ENCODE measurements at places on chromosomes 4 and X.

DNA sequence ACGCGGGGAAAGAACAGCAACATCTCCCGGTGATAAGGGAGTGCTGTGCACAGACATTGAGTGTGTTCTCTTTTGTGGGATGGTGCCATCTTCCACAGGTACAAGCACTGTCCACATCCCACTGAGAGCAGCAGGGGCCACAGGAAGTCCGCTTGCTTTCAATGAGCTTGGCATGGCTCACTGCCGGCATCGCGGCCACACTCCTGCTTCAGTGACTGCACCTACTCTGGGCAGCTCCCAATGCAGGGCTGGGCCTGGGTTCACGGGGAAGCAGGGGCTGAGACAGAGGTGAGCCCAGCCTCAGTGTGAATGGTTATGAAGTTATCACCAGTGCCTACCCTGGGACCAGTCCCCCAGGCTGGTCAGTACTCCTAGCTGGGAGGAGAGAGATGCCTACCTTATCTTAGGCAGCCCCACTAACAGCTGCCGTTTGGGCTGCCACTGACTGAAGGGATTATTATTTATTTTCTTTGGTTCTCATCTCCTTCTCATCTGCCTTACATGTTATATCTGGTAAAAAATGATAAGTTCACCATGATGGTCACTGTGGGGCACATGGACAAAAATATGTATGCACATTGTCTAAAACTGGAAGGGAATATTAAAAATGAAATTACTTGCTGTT, 99.2 kb downstream of the MGST2 start:
- no peak for DNase-seq

- no peak for DNase-seq
These were observed 78.1 kb upstream of the HPGD start for GRCh38 chr4:174600391-174600790.

GRCh38 chrX:87941841-87942240, 424.2 kb downstream of the KLHL4 start:
- no peak for DNase-seq

- DNase-seq, result no peak
These were observed 25.6 kb downstream of the CLDN34 start for GRCh38 chrX:9992724-9993123.

DNA sequence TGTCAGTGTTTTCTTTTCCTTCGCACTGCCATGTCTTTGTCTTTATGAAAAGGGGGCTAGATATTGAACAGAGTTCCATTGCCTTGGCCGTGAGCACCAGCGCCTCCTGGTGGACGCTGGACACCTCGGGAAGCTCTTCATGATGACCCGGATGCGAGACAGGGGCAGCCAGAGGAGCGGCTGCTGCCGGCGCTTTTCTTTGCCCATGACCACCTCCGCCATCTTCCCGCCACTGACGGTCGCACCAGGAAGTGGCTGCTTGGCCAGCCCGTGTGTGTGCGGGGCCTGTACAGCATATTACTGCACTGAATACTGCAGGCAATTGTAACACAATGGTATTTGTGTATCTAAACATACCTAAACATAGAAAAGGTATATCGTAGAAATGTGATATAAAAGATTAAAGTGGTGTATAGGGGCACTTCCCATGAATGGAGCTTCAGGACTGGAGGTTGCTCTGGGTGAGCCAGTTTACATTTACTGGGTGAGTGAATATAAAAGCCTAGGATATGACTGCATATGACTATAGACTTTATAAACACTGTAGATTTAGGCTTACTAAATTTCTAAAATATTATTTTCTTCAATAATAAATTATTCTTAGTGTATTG, 15.8 kb upstream of the GRIA2 start:
- no peak for DNase-seq

DNA sequence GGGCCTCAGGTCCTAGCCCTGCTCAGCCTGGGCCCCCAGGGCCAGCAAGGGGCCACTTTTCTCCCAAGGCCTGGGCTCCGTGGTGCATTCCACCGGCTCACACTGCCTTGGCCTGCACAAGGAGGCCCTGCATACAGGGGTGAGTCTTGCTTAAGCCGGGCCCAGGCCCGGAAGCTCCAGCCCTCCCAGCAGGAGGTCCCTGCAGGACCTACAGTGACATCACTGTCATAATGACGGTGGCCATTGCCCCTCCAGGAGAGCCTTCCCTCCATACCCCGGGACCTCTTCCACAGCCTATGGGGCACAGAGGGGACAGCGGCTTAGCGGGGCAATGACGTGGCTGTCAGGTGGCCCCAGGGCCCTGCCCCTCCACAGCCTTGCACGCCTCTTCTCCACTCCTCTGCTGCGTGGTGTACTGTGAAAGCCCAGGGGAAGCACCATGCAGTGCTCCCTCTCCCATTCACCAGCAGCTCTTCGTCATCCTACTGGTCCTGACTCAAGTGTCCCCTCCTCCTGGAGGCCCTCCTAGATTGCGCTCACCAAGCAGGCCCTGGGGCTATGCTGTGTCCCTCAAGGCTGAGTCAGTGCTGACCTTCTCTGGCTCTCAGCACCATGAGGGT, 32.3 kb upstream of the AFAP1 start:
- DNase-seq, result no peak

DNA sequence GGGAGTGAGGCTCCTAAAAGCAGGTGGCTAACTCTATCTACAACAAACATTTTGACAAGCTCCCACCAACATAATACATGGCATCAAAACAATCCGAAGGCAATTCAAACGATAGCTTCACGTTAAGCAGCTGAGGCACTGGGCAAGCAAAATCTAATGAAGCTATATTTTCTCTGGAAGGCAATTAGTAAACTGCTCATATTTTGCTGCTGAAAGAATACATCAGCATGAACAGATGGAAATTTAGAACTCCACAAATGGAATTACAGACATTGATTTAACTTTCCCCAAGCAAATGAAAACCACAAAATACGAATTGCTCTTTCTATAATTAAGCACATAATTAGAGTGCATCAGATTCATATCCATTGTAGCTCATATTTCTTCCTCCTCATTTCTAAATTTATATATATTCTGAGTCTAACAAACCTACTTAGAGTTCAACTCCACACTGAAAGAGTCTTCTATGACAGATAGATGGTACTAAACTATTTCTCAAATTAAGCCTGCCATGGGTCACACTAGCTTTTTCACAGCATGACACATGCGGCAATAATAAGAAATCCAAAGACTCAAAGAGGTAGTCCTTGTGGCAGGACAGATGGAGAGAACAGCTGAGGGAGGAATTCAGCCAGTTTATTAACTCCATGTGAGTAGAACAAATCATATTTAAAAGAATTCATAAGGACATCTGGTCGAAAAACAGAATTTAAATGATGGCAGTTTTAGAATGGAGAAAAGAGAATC, 305.4 kb downstream of the MAPK10 start:
- no peak for DNase-seq

DNA sequence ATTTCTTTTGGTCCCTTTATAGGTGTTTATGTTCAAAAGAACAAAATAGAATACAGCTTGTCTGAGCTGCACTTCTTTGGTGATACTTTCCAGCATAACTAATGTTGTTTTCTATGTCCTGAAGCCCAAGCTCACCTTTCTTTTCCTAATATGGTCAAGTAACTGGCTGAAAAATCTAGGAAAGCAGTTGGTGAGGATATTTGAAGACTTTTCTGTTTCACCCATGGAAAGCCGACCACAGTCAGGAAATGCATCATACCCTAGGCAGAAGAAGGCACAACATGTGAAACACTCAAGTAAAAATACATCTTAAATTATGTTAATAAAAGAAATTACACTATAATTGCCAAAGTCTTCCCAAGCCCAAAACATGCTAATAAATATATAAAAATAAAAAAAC, 337.0 kb downstream of the PDGFC start:
- DNase-seq, result no peak

GRCh38 chr4:32858971-32859370, 2138.8 kb downstream of the PCDH7 start:
- no peak for DNase-seq

DNA sequence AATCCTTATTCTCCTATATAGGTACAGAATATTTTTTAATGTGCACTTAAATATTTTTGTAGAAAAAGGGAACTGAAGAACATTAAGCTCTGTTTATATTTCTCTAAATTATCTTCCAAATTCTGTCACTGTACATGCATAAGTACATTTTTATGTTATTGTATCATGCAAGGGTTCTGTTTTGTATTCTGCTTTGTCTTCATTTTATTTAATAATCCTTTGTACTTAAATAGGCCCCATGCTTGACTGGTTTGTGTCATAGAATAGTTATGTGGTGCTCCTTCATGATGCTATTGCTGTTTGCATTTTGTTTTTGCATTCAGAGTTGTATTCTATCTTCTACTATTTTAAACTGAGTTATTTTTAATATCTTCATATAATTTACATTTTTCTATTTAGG, 111.9 kb upstream of the EDNRA start:
- no peak for DNase-seq

DNA sequence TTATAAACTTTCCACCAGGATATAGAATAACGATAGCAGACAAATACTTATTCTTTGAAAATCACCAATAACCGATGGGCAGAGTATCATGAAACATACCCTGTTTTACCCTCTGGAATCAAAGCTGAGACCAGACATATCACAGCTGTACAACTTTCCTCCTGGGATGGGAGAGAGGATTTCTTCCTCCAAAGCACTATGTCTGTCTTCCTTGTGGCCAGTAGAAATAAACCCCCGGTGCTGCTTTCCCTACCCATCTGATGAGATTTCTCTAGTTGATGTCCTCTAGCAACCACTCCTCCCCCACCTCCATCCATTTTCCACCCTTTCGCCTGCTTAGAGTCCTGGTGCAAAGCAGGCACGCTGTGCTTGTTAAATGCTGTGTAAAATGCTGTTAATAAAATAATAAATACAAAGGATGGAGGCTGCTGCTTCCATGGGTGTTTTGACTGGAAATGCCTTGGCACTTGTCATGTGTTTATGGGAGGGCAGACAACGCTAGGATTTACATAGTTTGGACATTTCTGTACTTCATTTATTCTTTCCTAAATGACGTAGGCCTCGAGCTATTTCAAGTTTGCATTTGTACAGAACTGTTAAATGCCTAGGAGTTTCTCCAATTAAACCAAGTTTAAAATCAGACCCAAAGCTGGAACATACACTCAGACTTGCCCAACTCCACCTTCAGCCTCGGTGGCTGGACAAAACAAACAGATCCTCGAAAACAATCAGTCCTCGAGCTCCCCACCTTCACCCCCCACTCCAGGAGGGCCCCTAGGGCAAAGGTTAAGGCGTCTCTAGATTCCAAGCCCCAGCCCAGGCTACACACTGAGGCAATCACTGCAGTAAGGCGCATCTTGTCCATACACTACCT, 10.1 kb downstream of the BCOR start:
- no peak for DNase-seq

- DNase-seq, result no peak
These were observed 55.6 kb downstream of the SNCA start for GRCh38 chr4:89781321-89781720.

GRCh38 chr4:98260047-98260578, 1.1 kb upstream of the RAP1GDS1 start:
- DNase-seq, result peak; percentile 7

DNA sequence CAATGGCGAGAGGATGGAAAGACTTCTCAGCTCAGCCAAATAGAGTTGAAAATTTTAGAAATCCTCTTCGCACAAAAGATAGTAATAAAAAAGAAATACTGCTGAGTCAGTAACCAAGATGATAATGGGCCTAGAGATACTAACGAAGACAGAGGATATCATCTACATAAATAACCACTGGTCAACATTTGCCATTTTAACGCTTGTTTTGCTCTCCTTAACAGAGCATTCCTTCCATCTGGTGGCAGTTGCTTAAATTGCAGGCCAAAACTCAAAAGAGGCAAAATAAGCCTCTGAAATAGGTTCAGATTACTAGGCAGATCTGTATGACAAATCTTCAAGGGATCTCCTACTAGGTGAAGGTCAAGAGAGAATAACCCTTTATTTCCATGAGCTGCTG, 51.7 kb upstream of the MCF2 start:
- DNase-seq, result peak; percentile 0

DNA sequence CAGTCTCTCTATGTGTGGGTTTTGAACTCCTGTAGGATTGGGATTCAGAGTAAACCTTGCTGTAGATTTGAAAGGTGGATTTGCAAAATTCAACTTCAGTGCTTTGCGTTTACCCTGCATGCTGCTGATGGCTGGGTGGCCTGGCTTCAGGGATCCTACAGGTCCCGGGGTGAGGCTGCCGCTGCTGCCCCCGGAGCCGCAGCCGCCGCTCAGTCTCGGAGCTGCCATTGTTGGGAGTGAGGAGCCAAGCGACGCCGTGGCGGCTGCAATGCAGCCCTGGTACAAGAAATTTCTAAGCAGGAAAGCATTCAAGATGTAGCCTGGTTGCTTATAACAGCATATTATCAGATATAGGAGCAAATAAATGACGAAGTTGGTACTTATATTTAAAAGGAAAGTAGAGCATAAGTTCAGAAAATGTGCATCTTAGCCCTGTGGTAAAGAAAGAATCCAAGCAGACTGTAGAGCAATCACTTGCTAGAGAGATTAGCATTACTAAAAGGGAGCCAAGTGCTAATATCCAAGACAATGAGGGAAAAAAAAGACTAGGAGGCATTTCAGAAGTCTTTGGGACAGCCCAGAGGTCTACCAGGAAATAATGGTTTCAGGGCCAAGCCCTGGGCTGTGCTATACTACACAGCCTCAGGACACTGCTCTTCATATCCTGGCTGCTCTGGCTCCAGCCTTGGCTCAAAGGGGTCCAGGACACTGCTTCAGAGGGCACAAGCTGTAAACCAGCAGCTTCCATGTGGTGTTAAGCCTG, 36.9 kb upstream of the CHIC1 start:
- no peak for DNase-seq

- no peak for DNase-seq
These were observed 19.4 kb downstream of the SORBS2 start for GRCh38 chr4:185792384-185793115.

DNA sequence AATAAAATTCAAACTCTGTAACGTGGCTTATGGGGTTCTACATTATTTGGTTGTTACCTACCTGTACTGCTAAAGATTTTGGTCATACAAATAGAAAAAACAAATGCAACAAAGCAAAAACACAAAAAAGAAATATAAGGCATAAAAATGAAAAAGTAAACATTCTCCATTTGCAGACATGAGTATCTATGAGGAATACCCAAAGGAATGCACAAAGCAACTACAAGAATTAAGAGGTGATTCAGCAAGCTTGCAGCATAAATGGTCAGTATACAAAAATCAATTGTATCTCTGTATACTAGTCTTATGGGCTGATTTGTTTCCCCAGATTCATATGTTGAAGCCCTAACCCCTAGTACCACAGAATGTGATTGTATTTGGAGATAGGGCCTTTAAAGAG, 3.6 kb upstream of the PDE5A start:
- DNase-seq, result no peak

DNA sequence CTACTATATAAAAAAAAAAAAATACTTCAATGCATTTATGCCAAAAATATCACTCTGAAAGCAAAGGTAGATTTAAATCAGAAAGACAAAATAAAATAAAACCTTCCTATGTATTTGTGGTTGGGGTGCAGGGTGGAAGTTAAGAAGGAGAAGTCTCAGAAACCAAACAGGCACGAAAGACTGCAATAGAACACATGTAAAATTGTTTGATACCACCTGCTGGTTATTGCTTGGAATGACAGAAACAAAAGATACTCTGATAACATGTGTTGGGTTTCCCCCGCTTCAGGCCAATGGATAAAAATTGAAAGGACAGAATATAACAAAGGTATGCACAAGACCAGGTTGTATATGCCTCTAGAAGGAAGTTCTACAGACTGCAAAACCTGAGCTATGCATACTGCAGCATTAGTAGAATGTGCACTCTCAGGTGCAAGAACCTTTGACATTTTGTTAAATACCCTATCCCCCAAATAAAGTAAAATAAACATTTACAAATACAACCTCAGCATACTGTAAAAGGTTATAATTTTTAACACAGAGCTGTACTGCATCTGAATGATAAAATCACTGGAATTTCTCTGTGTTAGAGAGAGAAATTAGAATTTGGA, 118.8 kb downstream of the GABRA2 start:
- peak; percentile 12 for DNase-seq

Measured in NCI-H1105 treated with DMSO at 0.1 percent for 48 hours (cell line).